IMR-90 (cell line): ENCODE measurements at places on chromosomes 4 and X.

- no peak for DNase-seq
- peaks cover 6% of the 10 kb centered on the region for H3K4me1 ChIP-seq
- H3K36me3 ChIP-seq: no peaks in the 10 kb centered on the region
- H3K4me3 ChIP-seq: no peak overlapping the region
- no peaks in the 10 kb centered on the region for H3K27me3 ChIP-seq
- H3K27ac ChIP-seq: no peak overlapping the region
Measured at GRCh38 chrX:118724365-118724764, 3.0 kb upstream of the IL13RA1 start.

GRCh38 chrX:150513544-150513943, 54.9 kb upstream of the MTM1 start:
- peaks cover 5% of the 10 kb centered on the region; the same call in 1 of the 2 replicates for H3K36me3 ChIP-seq
- H3K4me3 ChIP-seq: no peak overlapping the region
- H3K4me1 ChIP-seq: peaks cover 3% of the 10 kb centered on the region
- no peak for DNase-seq
- no peak overlapping the region for H3K27ac ChIP-seq
- H3K27me3 ChIP-seq: no peaks in the 10 kb centered on the region

DNA sequence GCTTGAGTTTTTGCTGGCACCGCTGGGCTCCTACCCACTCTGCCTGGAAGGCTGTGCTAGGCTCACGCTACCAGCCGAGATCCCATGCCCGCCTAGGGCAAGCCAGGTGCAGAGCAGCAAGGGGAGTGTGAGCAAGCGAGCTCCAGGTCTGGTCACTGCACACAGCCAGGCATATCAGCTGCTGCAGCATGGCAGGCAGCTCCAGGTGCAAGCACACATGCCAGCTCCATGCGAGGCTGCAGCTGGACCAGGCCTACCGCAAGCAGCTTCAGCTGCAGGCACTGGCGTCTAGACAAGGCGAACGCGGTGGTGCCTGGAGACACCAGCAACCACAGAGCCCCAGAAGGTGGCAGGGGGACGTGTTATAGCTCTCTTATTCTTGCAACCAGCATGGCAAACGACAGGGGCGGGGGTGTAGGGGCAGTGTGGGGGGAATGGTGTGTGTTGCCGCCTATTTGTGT, 614.7 kb upstream of the EPHA5 start:
- H3K4me1 ChIP-seq: no peaks in the 10 kb centered on the region
- no peaks in the 10 kb centered on the region for H3K27me3 ChIP-seq
- no peak overlapping the region for H3K27ac ChIP-seq
- no peak overlapping the region for H3K4me3 ChIP-seq

GRCh38 chrX:2848871-2849301, 20.2 kb downstream of the GYG2 start:
- no peaks in the 10 kb centered on the region for H3K36me3 ChIP-seq
- H3K4me3 ChIP-seq: no peak overlapping the region
- peaks cover 2% of the 10 kb centered on the region; the same call in 1 of the 2 replicates for H3K4me1 ChIP-seq
- no peaks in the 10 kb centered on the region for H3K27me3 ChIP-seq
- peak overlapping the region; percentile 72 for H3K27ac ChIP-seq
- DNase-seq: peak; percentile 54

DNA sequence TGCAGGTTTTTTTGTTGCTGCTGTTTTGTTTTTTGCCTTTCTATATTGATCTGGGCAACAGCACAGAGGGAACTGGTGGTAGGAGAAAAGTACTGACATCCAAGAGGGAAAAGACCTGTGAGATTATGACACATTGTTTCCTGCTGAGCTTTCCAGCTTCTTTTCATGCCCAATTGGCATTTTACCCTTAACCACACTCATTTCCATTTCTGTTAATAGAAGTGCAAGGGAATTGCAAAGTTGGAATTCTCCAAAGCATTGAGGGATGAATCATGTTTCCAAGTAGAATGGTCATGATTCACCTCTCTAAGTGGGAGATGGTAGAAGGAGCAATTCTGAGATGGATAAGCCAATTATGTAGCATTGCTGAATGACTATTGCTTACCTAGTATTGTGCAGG, 161.5 kb downstream of the PPARGC1A start:
- H3K27ac ChIP-seq: no peak overlapping the region
- H3K4me1 ChIP-seq: peaks cover 3% of the 10 kb centered on the region
- H3K4me3 ChIP-seq: no peak overlapping the region
- H3K36me3 ChIP-seq: no peaks in the 10 kb centered on the region
- no peaks in the 10 kb centered on the region for H3K27me3 ChIP-seq

- DNase-seq: no peak
- no peak overlapping the region for H3K4me3 ChIP-seq
- no peaks in the 10 kb centered on the region for H3K36me3 ChIP-seq
- no peaks in the 10 kb centered on the region for H3K4me1 ChIP-seq
- H3K27me3 ChIP-seq: no peaks in the 10 kb centered on the region
Measured at GRCh38 chr4:189912170-189912569, 28.5 kb upstream of the FRG1 start.

DNA sequence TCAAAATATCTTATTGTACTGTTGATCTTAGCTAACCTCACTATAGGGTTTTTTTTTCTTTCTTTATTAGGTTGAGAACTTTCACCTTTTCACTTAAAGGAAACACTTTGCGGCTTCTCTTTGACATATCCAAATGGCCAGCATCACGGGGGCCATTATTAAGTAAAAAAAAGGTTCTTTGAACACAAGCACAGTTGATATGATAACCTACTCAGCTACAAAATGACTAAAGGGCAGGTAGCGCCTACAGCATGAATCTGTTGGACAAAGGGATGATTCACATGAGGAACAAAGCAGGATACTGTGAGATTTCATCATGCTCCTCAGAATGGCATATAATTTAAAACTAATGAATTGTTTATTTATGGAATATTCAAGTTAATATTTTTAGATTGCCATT, 119.6 kb downstream of the CCSER1 start:
- no peak overlapping the region for H3K27ac ChIP-seq
- H3K36me3 ChIP-seq: no peaks in the 10 kb centered on the region
- no peak for DNase-seq
- H3K27me3 ChIP-seq: no peaks in the 10 kb centered on the region

- peak; percentile 66 for DNase-seq
- H3K4me3 ChIP-seq: no peak overlapping the region
- no peaks in the 10 kb centered on the region for H3K27me3 ChIP-seq
Measured at GRCh38 chr4:103105558-103106356, 6.1 kb upstream of the BDH2 start.

- H3K36me3 ChIP-seq: peaks cover 2% of the 10 kb centered on the region; the same call in 1 of the 2 replicates
- no peak overlapping the region for H3K4me3 ChIP-seq
- peak overlapping the region; percentile 55 for H3K27ac ChIP-seq
Measured at GRCh38 chrX:115582616-115583495, 21.9 kb downstream of the PLS3 start.

DNA sequence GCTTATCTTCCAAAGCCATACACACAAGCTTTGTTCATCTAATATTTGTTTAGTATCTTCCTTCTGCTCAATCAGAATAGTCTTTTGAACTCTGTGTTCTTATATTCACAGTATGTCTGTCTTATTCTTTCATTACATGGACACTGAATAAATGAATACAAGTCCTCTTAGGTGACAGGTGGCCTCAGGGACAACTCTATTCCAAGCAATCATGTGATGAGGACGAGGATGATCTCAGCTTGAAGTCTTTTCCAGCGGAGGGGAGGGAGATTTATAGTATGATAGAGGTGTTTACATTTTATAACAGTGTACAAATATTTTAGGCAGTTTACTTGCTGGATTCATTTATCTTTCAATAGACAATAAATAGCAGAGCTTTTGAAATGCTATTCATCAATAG, 300.4 kb downstream of the NLGN4X start:
- no peaks in the 10 kb centered on the region for H3K4me1 ChIP-seq
- DNase-seq: no peak
- H3K36me3 ChIP-seq: no peaks in the 10 kb centered on the region

GRCh38 chrX:75781611-75782010, 3.4 kb downstream of the MAGEE2 start:
- no peak overlapping the region for H3K4me3 ChIP-seq
- H3K4me1 ChIP-seq: no peaks in the 10 kb centered on the region
- DNase-seq: no peak
- no peaks in the 10 kb centered on the region for H3K36me3 ChIP-seq
- H3K27ac ChIP-seq: no peak overlapping the region

- DNase-seq: no peak
- no peaks in the 10 kb centered on the region for H3K27me3 ChIP-seq
- no peaks in the 10 kb centered on the region for H3K36me3 ChIP-seq
- no peak overlapping the region for H3K4me3 ChIP-seq
- no peaks in the 10 kb centered on the region for H3K4me1 ChIP-seq
- no peak overlapping the region for H3K27ac ChIP-seq
Measured at GRCh38 chr4:36532670-36533379, 251.4 kb downstream of the DTHD1 start.

- no peak overlapping the region for H3K4me3 ChIP-seq
- peak; percentile 50 for DNase-seq
- no peaks in the 10 kb centered on the region for H3K36me3 ChIP-seq
- no peaks in the 10 kb centered on the region for H3K27me3 ChIP-seq
- H3K4me1 ChIP-seq: peaks cover 1% of the 10 kb centered on the region; the same call in 1 of the 2 replicates
- no peak overlapping the region for H3K27ac ChIP-seq
Measured at GRCh38 chr4:101973361-101973760, 182.8 kb downstream of the BANK1 start.

GRCh38 chr4:3075652-3075981, 1.1 kb downstream of the HTT start:
- peaks cover 4% of the 10 kb centered on the region; the same call in 1 of the 2 replicates for H3K4me1 ChIP-seq
- no peaks in the 10 kb centered on the region for H3K27me3 ChIP-seq
- peak overlapping the region; percentile 88 for H3K4me3 ChIP-seq
- no peak overlapping the region for H3K27ac ChIP-seq

DNA sequence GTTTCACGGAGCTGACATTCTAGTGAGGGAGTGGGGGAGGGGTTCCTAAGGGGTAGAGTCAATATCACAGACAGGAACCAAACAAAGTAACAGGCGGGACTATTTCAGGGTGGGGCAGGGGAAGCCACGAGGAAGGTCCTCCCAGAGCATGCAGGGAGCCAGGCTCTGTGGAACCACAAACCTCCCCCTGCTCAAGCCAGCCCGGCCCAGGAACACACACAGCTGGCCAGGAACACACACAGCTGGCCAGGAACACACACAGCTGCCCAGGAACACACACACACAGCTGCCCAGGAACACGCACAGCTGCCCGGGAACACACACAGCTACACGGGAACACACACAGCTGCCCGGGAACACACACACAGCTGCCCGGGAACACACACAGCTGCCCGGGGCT, 24.8 kb downstream of the EVC2 start:
- no peak overlapping the region for H3K27ac ChIP-seq
- no peaks in the 10 kb centered on the region for H3K27me3 ChIP-seq
- H3K4me3 ChIP-seq: no peak overlapping the region
- peaks cover 56% of the 10 kb centered on the region for H3K36me3 ChIP-seq
- H3K4me1 ChIP-seq: no peaks in the 10 kb centered on the region

DNA sequence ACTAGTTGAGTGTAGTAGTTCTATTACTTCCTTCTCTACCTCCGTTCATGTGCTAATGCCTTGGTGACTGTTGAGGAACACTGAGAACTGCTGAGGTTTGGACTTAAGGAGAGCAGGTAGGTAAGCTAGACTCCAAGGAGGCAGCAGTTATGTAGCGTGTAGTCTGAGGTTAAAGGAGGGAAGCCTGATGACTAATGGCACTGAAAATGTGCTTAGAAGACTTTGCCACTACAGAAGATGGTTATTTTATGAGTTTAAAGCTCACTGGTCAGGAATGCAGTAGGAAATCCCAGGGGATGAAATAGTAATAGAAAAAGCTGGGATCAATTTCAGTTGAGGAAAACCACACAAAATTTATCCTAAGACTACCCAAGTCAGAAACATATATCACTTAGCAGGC, 1077.3 kb downstream of the RAPGEF2 start:
- H3K4me3 ChIP-seq: no peak overlapping the region
- no peaks in the 10 kb centered on the region for H3K36me3 ChIP-seq
- H3K27me3 ChIP-seq: no peaks in the 10 kb centered on the region
- H3K27ac ChIP-seq: no peak overlapping the region
- DNase-seq: no peak

DNA sequence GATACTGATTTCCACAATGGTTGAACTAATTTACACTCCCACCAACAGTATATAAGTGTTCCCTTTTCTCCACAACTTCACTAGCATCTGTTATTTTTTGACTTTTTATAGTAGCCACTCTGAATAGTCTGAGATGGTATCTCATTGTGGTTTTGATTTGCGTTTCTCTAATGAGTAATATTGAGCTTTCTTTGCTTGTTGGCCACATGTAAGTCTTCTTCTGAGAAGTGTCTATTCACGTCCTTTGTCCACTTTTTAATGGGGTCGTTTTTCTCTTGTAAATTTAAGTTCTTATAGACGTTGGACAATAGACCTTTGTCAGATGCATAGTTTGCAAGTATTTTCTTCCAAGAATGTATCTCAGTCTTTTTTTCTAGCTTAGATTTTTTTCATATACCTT, 10.0 kb downstream of the FBXW7 start:
- 0 out of 2 replicates have a peak, but pooled peaks cover 2% of the 10 kb centered on the region for H3K36me3 ChIP-seq
- no peaks in the 10 kb centered on the region for H3K27me3 ChIP-seq
- no peak for DNase-seq

DNA sequence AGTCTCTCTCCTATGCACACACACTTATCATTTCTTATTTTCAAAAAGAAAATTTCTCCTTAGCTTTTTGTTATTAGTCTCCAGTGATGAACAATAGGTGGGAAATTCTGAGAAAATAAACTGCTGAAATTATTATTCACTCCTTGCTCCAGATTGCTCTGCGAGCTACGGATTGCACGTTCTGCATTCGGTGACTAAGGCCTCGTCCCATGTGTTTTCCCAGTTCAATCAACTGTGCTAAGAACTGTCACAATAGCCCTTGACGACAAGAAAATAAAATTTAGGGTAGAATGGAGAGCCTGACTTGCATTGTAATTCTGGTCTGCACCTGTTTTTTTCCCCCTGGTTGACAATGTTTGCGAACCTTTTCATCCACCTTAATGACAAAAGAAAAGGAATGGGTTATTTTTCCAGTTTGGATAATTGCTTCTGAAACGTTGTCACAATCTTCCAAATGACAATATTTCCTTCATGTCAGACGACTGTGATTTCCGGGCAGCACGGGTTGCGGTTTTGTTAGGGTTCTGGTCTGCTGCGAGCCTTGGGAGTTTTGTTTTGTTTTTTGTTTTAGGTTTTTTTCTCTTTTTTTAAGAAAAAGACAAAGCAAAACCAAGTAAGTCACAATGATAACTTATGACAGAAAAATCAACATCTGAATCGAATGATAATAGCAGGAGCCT, 124.5 kb upstream of the NOCT start:
- DNase-seq: no peak
- H3K27ac ChIP-seq: no peak overlapping the region
- H3K36me3 ChIP-seq: no peaks in the 10 kb centered on the region
- no peak overlapping the region for H3K4me3 ChIP-seq
- no peaks in the 10 kb centered on the region for H3K27me3 ChIP-seq
- H3K4me1 ChIP-seq: no peaks in the 10 kb centered on the region

- no peak overlapping the region for H3K4me3 ChIP-seq
- H3K36me3 ChIP-seq: no peaks in the 10 kb centered on the region
- H3K27me3 ChIP-seq: no peaks in the 10 kb centered on the region
- DNase-seq: no peak
- no peaks in the 10 kb centered on the region for H3K4me1 ChIP-seq
Measured at GRCh38 chr4:18571301-18571761, 549.8 kb upstream of the LCORL start.

- H3K27me3 ChIP-seq: no peaks in the 10 kb centered on the region
- H3K36me3 ChIP-seq: no peaks in the 10 kb centered on the region
- no peak overlapping the region for H3K4me3 ChIP-seq
- H3K4me1 ChIP-seq: peaks cover 4% of the 10 kb centered on the region
- DNase-seq: no peak
Measured at GRCh38 chr4:141339391-141339790, 118.7 kb downstream of the ZNF330 start.

- DNase-seq: peak; percentile 66
- H3K4me3 ChIP-seq: no peak overlapping the region
- peak overlapping the region; percentile 85; the same call in 1 of the 2 replicates for H3K27ac ChIP-seq
- no peaks in the 10 kb centered on the region for H3K27me3 ChIP-seq
- peaks cover 39% of the 10 kb centered on the region for H3K36me3 ChIP-seq
Measured at GRCh38 chr4:39514888-39515401, 12.3 kb downstream of the UGDH start.
